CD4-positive, alpha-beta T cell treated with Interleukin-17A for 1 hour (primary cell): ENCODE measurements at places on chromosomes 6 and 20.

DNA sequence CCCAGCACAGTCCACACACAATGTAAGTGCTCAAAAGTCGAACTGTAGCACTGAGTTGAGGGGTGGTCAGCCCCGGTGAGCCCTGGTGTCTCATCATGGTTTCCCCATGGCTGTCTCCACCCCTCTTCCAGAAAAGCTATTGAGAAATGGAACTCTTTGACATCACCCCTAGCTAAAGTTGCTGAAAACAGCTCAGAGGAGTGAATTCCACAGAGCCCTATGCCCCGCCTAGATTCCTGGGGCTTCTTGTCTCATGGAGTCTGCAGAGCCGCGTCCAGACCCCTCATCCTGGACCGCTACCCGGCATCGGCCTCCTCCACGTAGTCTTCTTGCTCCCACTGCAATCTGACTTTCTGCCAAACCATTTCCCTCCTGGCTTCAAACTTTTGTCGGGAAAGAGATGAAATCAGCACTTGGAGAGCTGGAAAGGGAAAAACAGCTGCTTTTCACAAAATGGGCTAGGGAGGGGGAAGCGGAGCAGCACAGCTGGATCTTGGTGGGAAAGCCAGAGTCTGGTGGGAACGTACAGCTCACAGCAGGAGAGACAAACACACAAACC, 132.2 kb downstream of the SNX5 start:
- DNase-seq, result no peak

DNA sequence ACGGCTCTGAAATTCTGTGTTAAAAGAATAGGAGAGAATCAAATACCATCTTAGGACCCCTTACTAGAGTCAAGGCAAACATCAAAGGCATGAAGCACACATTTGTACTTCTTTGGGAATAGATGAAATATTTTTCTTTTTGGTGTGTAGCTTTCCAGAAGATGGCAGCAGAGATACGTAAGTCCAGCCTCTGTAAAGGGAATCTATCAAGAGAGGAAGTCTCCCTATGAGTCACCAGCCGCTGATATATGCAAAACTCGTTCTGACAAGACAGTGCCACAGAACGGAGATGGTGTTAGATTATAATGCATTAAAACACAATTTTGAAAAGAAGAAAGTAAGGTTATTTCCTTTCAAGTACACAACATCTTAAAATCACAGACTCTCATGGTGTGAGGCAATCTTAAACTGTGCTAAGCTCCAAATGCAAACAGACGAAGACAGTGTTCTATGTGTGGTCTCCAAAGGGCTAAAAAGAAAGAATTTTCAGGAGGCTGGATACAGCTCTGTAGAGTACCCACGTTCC, 120.0 kb upstream of the AGPAT4 start:
- peak; percentile 79 for DNase-seq

DNA sequence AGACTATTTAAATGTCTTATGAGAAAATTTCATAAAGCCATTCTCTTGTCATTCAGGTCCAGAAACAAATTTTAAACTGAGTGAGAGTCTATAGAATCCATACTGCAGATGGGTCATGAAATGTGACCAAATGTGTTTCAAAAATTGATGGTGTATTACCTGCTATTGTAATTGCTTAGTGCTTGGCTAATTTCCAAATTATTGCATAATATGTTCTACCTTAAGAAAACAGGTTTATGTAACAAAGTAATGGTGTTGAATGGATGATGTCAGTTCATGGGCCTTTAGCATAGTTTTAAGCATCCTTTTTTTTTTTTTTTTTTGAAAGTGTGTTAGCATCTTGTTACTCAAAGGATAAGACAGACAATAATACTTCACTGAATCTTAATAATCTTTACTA, 5.0 kb downstream of the MARCKS start:
- DNase-seq, result no peak

GRCh38 chr6:3788408-3789017, 37.0 kb upstream of the PXDC1 start:
- DNase-seq, result no peak

DNA sequence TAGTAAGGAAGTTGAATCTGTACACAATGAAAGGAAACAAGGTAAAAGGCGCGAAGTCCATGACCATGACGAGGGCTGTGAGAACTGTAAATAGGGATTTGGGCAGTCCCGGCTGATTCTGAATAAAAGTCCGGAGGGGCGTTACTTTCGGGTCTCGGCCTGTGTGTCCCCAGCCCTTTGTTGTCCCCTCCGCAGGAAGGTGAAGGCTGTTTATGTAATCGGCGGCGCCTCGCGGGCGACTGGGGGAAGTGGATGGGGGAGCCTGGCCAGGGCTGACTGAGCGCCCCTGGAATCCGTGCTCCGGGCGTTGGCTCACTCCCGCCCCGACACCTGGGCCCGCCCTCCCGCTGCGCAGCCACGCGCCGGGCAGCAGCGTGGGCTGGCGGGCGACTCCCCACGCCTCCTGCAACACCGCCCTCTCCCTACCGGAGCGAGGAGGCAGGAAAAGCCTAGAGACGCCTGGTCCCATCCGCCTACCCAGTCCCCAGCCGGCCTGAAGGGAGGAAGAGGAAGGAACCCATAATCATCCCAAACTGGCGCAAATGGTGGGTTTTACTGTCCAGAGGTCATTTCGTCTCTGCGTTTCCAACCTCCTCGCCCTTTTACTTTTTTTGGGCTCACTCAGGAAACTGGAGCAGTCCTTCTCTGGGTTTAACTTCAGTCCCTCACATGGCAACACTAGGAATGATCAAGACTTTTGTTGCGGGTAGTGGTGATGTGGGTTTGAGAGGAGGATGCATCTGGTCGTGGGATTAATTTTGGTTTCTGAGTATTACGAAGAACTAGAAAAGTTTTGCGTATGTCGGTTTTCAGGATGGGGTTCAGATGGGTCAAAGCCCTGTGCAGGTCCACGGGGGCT, 12.1 kb downstream of the TRIM31 start:
- DNase-seq, result peak; percentile 12

DNA sequence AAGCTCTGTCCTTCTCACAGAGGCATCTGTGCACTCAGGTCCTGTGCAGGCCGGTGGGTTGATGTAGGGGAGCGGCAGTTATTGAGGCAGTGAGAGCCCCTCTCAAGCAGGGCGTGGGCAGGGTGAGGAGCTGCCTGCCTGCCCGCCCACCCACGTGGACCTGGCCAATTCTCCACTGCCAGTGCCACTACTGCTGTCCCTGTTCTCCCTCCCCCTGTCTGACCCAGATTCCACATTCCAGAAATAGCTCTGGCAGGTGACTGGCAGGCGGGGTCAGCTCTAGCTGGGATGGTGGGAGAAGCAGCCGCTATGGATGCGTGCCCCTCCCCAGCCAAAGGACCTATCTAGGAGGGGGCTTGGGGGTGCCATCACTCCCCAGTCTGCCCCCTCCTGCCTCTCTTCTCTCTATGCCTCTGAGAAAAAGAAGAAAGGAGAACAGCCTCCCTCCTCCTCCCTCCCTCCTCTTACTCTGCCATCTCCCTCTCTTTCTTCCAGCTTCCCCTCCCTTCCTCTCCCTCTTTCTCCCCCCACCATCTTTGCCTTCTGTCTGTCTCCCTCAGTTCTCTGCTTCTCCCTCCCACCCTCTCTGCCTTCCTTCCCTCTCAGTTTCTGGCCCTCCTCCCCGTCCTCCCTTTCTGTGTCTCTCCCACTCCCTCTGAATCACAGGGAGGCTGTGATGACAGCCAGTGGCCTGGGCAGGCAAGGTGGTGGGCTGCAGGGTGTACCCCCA, 86.5 kb upstream of the MYL9 start:
- DNase-seq, result no peak

DNA sequence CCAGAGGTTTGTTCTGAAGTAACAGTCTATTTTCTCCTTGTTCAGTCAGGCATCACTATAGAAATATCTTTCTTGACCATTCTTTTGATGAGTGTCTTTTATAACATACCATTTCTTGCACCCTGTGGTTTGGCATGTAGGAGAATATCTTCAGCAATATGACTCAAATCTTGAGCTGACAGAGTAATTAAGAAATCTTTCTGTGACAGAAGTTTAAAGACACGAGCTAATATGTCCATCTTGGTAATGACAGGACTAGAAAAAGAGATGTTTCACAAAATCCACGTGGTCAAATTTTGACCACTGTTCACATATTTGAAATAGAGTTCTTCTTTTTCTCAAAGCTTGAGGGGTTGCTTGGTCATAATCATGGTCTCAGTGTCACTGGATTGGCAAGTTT, 149.9 kb downstream of the MYB start:
- DNase-seq, result no peak

DNA sequence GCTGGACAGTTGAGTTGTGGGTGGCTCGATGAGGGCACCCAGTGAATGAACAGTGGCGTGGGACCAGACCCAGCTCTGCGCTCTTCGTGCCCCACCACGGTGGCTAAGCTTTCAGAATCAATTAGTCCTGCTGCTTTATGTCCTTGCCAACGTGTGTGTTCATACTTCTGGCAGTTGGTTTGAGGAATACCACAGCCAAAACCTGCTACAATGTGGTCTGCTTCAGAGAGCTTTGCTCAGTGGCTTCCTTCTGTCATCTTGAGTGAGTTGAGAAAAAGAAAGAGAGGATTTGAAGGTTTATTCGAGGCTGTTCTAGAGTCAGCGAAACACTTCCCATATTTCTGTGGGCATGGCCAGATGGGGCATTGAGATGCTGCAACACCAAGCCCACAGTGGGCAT, 39.5 kb upstream of the SLC22A2 start:
- no peak for DNase-seq
